ENCODE measurements at places on chromosomes 7 and 10.

GRCh38 chr7:6074612-6075380, 43.6 kb downstream of the ANKRD61 start:
- DNase-seq: no peak

GRCh38 chr10:85493703-85494102, 872.9 kb downstream of the GRID1 start:
- DNase-seq: no peak

DNA sequence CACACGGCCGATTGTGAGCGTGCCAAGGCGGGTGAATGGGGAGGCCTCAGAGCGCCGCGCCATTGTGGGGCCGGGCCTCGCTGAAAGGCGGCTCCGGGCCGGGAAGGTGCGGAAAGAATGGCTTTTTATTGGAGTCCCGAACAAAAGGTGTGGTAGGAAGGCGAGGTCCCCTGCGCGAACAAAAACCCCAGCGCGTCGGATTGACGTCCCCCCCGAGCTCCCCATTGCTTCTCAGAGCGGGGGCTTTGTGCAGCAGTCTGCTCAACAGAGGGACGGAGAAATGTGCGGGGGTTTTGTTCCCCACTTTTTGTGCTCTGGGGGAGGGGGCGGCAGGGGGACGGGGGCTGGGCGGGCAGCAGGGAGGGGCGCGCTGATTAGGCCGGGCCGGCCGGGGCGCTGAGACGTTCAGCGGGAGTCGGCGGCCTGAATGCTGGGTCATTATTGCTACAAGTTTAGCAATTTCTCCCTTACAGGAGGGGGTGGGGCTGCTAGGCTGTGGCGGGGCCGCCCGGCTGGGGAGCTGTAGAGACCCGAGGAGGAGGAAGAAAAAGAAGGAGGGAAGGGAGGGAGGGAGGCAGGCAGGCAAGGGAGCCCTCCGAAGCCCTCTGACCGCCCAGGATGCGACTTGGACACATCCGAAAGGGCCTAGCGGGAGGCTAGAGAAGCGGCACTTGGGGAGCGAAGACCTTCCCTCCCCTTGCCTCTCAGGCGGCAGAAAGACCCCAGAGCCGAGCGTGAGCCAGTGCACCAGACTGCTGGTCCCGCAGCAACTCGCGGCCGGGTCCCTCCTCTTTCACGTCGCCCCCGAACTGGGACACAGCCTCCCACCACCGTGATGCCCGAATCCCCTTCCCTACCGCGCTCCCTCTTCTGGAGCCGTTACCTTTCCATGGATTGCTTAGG, 4.6 kb downstream of the NKX2-3 start:
- DNase-seq: no peak

DNA sequence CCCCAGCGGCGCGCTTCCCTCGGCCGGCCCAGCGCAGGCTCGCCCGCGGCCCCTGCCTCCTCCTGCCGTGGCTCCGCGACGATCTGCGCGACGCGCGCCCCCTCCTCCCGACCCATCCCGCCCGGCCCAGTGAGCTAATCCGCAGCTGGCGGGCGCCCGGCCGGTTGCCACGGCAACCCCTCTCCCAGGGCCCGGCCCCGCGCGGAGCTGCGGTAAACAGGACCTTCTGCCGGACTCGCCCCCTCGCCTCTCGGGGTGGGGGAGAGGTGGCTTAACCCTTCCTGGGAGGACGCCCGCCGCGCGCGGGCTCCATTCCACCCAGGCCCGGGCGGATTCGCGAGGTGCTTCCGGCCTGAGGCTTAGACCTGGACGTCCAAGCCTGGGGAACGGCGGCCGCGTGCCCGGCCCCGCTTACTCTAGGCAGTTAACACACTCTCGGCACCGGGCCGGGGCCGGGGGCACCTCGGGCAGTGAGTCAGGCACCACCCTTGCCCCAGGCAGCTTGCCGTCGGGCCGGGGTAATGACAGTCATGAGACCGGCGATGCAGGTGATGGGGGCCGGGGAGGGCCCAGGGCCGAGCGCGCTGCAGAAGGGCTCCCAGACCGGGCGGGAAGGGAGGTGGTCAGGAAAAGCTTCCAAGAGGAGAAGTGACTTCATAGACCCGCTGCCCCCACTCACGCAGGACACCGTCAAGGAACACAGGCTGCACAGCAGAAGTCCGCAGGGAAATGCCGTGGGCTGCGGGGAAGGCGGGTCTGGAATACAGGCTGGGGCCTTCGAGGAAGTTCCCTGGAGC, at the start of gene DENND2A:
Gene DENND2A, minus strand, starts transcription at position 87 of the 797 bp plus-strand sequence. CDS start 38,416 bp downstream, outside the sequence.
- peak; percentile 42 for DNase-seq

- no peak for DNase-seq
These were observed 33.9 kb upstream of the SPOCK2 start for GRCh38 chr10:72122221-72122620.

GRCh38 chr10:97882142-97883091, 32.8 kb downstream of the GOLGA7B start:
- DNase-seq: no peak

DNA sequence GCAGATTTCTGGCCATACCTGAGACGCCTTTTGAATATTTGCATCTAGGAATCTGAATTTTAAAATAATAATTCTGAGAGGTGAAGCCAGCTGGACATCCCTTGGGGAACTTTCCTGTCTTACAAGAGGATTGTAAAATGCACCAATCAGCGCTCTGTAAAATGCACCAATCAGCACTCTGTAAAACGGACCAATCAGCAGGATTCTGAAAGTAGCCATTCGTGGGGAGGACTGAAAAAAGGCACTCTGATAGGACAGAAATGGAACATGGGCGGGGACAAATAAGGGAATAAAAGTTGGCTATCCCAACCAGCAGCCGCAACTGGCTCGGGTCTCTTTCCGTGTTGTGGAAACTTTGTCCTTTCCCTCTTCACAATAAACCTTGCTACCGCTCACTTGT, 9.9 kb downstream of the PPIF start:
- DNase-seq: no peak

DNA sequence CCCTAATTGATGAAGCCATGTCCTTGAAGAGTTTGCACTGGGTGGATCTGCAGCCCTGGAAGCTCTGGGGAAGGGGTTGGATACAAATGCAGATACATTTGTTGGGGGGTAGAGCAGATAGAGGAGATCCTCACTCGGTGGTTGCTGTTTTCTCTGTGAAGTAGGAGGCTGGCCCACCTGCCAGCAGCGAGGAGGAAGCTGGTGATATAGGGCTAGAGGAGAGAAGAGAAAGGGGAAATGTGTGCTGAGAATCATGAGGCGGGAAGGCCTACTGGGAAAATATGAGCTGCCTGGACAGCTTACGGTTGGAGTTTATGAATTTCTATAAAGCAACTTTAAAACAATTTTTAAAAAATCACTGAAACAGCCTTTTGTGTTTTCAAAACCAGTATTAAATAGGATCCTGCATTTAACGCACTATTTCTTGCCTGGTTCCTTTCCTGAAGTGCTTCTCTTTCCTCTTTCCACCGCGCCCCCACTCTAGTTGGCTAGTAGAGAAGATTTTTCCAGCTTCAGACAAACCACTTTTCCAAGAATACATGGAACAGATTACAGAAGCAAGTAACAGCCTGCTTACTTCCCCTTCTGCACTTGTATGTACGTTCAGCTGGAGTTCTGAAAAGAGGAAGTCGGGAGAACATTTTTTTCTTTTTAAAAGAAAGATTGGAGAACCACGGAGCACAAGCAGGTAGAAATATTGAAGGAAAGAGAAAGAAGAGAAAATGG, 100.6 kb upstream of the GLCCI1 start:
- DNase-seq: no peak

- no peak for DNase-seq
These were observed 4.8 kb downstream of the RUFY2 start for GRCh38 chr10:68402276-68402675.

DNA sequence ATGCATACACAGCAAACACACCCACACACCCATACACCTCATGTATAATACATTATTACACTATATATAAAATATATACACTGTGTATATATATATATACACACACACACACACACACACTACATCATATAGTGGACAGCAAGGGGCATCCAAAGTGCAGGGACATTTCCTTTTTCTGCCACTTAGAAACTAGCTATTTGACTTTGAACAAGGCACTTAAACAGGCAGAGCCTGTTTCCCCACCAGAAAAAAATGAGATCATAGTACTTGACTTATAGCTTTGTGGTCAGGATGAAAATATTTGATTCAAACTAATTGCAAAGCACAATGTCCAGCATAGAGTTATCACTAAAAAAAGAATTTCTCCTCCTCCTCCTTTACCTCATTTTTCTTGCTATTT, 254.3 kb upstream of the NPVF start:
- DNase-seq: no peak

- DNase-seq: no peak
These were observed 17.6 kb upstream of the BAZ1B start for GRCh38 chr7:73539709-73540108.

DNA sequence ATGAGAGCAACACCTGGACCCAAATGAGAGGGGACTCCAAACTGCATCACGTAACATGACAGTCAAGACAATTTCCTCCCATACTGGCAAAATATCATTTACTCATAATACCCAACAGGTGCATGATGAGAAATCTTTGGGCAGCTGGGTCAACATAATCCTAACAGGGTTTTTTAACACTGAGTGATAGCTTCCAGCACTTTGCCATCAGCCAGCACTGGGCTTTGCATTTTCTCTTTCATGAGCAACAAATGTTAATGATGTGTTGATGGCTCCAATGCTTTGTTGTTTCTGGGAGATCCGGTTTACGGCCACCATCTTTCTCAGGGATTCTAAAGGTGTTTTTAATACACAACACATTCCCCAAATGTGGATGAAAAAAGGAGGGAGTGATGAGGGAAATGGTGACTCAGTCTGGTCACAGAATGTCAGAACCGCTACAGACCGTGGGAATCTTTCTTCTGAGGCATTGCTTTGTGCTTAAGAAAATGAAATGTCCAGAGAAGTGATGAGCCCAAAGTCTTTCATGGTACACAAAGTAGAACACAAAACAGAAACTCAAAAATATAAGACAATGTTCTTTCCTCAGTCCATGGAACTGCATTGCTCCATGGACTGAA, 705.7 kb upstream of the IGFBP3 start:
- peak; percentile 79 for DNase-seq
